B cell (primary cell): ENCODE measurements at places on chromosomes 6 and 20.

DNA sequence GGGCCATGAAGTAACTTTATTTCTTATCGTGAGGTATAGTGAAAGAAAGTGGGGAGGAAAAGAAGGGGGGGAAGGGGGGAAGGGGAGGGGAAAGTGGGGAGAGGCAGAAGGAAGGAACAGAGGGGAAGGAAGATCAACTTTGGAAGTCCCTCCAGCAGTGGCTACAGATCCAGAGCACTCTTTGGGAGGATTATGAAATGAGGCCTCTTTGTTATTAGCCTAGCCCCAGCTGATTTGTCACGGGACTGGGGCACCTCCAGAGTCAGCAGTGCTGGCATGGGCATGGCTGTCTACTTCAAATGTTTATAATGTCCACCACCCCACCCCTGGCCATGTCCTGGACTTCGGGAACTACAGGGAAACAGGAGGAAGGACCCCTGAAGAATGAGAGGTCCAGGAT is 7.6 kb downstream of the MOCS1 start:
- DNase-seq: no peak

- peak; percentile 45 for DNase-seq
These were observed 34.7 kb upstream of the SYNJ2 start for GRCh38 chr6:157946865-157947532.

- DNase-seq: no peak
These were observed 124.6 kb downstream of the EYA2 start for GRCh38 chr20:47019121-47019824.

DNA sequence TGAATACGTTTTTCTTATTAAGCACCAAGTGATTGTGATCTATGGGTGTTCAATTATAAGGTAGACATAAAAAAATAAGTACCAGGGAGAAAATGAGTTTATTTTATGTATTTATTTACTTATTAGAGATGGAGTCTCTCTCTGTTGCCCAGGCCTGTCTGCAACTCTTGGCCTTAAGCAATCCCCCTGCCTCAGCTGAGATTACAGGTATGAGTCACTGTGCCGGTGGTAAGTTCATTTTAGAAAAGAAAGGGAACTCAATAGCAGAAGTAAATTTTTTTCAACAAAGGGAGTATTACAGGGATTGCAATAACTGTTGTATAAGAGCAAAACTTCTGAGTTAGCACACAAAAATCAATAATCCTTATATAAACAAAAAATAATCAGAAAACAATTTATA is 98.7 kb upstream of the FUT9 start:
- DNase-seq: no peak

DNA sequence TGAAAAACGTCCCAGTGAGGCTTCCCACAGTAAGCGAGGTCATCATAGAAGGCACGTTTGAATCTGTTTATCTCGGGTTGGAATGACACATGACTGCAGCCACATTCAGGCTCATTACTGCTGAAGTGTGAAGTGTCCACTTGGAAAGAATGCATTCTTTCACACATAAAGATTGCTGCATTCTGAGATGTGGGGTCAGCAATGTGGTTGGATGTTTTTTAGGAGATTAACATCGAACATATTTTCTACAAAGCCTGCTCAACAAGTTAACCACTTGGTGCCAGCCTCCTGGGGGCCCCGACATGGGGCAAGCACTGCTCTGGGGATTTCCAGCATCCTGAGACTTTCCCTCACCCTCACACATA is 79.9 kb downstream of the BMP6 start:
- DNase-seq: no peak

DNA sequence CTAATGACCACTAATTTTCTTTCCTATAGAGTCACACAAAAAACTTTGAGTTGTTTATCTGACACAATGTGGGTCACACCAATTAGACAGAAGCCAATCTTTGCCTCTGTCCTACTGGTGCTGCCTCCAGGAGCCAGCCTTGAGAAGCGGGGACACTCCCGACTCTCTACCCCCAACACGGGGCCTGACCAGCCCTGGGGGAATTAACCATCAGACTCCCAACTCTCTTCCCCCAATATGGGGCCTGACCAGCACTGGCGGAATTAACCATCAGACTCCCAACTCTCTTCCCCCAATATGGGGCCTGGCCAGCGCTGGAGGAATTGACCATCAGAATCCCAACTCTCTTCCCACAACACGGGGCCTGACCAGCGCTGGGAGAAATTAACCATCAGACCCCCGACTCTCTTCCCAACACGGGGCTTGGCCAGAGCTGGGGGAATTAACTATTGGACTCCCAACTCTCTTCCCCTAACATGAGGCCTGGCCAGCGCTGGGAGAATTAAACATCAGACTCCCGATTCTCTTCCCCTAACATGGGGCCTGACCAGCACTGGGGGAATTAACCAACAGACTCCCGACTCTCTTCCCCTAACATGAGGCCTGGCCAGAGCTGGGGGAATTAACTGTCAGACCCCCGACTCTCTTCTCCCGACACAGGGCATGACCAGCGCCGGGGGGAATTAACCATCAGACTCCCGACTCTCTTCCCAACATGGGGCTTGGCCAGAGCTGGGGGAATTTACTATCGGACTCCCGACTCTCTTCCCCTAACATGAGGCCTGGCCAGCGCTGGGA is 12.5 kb downstream of the CST7 start:
- no peak for DNase-seq

DNA sequence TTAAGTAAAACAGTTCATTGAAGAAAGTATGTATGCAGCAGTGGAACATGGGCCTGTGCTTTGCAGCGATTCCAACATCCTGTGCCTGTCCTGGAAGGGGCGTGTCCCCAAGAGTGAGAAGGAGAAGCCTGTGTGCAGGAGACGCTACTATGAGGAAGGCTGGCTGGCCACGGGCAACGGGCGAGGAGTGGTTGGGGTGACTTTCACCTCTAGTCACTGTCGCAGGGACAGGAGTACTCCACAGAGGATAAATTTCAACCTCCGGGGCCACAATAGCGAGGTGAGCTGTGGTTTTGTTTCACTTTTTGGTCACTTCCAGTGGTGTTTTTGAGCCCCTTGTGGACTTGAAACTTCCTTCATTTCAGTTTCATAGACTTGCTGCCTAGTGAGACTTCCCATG is 1.7 kb downstream of the TULP4 start:
- peak; percentile 42 for DNase-seq

GRCh38 chr6:98498866-98499265 is 335.5 kb upstream of the POU3F2 start:
- DNase-seq: no peak

- no peak for DNase-seq
These were observed 196.0 kb downstream of the BTBD3 start for GRCh38 chr20:12113468-12114371.

- DNase-seq: no peak
These were observed 135.7 kb downstream of the SYNDIG1 start for GRCh38 chr20:24604966-24605665.

GRCh38 chr20:58645412-58645968 is 5.6 kb upstream of the STX16 start:
- DNase-seq: no peak

GRCh38 chr20:37867289-37868195 is 35.4 kb upstream of the VSTM2L start:
- DNase-seq: no peak

DNA sequence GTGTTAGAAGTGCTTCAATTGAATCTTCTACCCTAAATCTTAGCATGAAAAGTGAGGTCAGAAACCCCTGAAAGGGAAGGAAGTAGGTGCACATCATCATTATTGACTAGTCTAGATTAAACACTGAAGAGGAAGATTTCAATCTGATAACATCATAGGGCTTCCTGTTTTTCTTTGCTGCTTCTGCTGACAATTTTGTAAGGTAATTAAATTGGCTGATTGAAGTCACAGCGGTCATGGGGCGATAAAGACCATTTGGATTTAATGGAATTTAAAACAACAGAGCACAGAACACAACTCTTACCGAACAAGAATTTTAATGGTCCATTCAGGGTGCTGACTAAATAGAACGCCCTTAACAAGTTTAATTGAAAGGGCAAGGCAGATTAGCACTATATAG is 11.3 kb downstream of the GRIK2 start:
- no peak for DNase-seq

- peak; percentile 52 for DNase-seq
These were observed 46.3 kb downstream of the MCM8 start for GRCh38 chr20:5996765-5997164.

- DNase-seq: no peak
These were observed 531.2 kb downstream of the TFAP2B start for GRCh38 chr6:51349857-51350256.

GRCh38 chr6:144338951-144339700 is 54.0 kb downstream of the UTRN start:
- DNase-seq: peak; percentile 65

DNA sequence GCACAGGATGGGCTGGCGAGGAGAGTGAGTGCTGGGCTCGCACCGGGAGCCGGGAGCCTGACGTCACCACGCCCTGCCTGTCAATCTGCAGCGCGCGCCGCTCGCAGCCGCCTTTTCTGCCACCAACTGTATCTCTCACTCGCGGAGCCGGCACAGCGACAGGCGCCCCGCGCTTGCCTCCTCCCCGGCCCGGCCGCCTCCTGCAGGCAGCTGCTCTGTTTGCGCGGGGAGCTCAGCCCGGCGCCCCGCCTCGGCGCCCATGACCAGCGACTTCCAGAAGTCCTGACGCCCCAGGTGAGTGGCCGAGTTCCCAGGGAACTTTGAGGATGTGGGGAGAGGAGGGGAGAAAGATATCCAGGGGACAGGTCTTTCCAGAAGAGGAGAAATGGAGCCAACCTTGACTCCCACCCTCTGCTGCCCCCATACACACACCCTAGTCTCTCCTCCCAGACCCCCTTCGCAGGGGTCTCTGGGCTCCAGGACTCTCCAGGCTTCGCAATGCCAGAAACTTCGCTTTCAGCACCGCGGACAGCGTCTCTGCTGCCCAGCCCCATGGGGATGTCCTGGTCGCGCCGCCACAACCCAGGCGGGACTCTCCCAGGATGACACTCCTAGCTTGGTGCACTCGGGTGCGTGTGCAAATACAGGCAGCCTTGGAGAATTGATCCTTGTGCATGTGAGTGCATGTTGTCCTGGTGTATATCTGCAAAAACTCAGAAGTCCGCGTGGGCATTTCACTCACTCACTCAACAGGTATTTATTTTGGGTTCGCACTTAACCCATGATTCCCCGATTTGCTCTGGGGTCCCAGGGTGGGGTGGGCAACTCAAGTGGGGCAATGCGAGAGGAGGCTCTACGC is at the start of gene GPR6:
TSS of gene GPR6 (plus strand) at position 138 of the 859 bp plus-strand sequence. CDS start 802 bp downstream, outside the sequence.
- DNase-seq: peak; percentile 52

GRCh38 chr20:52889225-52889624 is 82.9 kb upstream of the TSHZ2 start:
- DNase-seq: no peak

- no peak for DNase-seq
These were observed 14.2 kb upstream of the LPA start for GRCh38 chr6:160678230-160678629.

- DNase-seq: no peak
These were observed 149.3 kb downstream of the TRIM27 start for GRCh38 chr6:28774292-28775051.

- no peak for DNase-seq
These were observed 16.2 kb downstream of the TFAP2A start for GRCh38 chr6:10398446-10399218.

DNA sequence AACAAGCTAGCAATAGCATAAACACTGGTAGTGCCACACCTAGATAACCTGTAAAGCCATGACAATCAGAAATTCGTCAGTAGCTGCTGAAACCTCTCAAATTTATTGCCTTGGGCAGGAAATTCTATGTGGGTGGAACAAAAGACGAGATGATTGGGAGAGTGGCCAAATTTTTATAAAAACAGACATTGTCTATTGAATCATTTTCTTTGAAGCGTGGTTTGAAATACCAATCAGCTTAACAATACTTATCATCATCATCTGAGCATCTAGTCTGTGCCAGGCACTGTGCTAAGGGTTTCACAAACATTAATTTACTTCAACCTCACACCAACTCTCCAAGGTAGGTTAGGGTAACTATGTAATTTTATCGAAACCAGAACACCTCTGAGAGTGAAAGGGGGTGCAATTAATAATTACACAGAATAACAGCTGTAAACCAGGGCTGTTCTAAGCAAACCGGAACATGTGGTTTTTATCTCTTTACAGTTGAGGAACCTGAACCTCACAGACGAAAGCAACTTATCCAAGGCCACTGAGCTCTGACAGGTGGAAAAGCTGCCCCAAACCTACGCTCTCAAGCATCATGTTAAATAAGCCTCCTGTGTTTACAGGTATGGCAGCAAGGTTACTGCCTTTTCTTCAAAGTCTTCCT is 43.4 kb downstream of the NHSL1 start:
- peak; percentile 70 for DNase-seq

GRCh38 chr6:52653151-52653550 is 17.8 kb upstream of the TMEM14A start:
- no peak for DNase-seq

- no peak for DNase-seq
These were observed 120.2 kb upstream of the MLN start for GRCh38 chr6:33923857-33924514.

- no peak for DNase-seq
These were observed 203.0 kb upstream of the TBX18 start for GRCh38 chr6:84967389-84967788.

DNA sequence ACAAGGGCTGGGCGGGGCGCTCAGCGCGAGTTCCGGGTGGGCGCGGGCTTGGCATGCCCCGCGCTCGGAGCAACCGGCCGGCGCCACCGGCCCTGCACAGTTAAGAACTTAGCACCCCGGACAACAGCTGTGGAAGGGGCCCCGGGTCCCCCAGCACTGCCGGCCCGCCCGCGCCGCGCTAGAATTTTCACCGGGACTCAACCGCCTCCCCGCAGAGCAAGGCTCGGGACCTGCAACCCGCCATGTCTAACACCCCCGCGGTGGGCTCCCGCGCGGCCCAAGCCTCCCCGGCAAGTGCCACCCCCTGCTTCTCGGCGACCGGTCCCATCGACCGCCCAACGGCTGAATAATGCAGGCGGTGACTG is 5.2 kb upstream of the PSMG4 start:
- DNase-seq: no peak

DNA sequence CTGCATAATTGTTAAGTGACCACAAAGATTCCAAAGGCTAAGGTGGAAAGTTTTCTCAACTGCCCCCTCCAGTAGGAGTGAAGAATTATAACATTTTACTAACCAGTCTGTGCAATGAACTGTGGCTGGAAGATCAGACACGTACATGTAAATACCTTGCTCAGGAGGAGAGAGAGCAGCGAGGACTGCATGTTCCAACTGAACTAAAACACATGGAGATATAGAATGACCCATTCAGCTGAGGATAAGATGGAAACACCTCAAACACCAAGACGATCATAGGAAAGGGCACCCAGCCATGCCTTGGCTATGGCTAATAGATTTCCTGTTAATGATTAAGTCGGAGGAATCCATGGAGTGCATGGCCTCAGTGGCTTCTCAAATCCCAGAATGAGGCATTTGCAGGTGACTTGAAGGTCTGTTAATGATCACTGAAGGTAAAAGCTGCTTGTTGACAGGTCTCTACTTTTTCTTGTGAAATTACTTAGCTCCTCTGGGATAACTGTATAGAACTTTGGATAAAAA is 875.6 kb downstream of the TFAP2A start:
- DNase-seq: no peak
